Stimulated activated CD4-positive, alpha-beta T cell treated with anti-CD3 and anti-CD28 coated beads, Interleukin-12 subunit alpha, Interleukin-12 subunit beta, amount 100 ng/mL, for 24 hours (primary cell): ENCODE measurements at places on chromosomes 2 and 18.

- no peak for DNase-seq
Measured at GRCh38 chr2:151862700-151863099, 34.5 kb upstream of the ARL5A start.

DNA sequence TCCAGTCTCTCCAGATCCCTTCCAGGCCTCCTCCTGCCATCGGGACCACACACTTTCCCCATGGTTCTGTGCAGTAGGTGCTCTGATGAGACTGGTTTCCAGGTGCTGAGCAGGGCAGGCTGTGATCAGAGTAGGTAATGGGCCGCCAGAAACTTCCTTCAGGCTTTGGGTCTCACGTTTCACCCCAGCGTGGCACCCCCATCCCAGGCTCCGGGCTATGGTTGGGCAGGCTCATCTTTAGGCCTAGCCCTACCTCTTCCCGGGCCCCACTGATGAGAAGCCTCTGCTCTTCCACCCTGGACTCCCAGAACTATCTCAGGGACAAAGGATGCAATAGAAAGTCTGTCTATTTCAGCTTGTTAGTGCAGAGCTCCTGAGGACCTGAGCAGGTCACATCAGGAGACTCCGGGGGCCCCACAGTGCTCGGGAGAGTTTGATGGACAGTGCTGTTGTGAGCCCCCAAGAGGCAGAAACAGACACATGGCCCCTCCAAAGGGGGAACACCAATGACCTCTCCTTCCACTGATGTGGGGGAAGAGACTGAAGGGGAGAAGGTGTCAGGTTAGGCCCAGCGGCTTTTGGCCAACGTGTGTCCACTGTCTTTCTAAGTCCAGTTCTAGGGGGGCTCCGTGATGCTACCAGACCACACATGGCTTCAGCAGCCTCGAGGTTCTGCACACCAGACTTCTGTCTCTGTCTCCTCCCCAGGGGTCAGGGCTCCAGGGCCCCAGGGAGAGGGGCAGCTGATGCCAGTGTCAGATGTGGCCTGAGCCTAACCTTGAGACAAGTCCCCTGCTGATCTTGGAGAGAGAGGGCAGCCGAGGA, 5.8 kb upstream of the PROM2 start:
- no peak for DNase-seq

DNA sequence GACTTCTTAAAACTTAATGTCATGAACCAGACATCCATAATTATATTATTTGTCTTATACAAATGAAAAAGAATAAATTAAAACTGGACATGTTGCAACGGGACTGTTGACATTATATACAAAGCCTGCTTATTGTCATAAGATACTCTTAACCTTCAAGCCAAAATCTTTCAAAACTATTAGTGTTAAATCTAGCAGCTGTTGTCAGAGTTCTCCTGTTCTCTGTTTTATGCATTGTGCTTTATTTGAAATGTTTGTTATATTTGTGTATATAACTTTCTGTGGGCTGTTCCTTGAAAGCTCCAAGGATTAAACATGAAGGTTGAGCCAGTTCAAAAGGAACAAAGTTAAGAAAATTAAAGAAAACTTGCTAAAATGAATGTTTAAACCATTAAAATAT, 335.5 kb upstream of the NT5C1B start:
- DNase-seq: no peak

DNA sequence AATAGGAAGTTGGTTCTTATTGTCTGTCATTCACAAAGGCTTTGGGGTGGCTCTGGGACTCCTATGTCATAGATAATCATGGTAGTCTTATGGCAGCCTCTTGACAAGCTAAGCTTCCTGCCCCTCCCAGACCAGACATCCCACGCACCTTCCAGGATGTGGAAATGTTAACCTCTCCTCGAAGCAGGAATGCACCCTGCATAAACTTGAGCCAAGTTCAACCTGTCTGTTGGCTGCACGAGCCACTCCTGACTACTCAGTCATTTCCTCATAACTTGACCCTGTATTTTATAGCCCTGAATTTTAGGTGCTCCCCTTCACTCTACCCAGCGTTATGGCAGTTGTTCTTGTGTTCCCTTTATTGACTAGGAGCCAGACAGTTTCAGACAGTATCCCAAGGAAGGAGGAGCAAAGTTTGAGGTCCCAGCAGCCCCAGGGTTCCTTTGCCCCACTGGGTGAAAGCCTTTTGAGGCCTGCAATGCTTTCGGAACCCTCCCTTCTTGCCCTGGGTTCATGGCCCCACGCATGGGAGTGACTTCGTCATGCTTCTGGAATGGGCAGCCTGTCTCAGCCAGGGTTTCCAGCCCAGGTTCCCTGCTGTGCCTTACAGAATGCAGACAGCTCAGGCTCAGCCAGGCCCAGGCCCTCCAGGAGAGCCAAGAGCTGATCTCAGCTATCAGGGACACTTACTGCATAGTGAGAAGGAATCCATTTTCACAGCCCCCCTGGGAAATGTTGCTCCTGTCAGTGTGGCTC, 15.6 kb upstream of the INO80C start:
- DNase-seq: no peak

- DNase-seq: no peak
Measured at GRCh38 chr2:222734703-222735014, 63.2 kb downstream of the MOGAT1 start.

DNA sequence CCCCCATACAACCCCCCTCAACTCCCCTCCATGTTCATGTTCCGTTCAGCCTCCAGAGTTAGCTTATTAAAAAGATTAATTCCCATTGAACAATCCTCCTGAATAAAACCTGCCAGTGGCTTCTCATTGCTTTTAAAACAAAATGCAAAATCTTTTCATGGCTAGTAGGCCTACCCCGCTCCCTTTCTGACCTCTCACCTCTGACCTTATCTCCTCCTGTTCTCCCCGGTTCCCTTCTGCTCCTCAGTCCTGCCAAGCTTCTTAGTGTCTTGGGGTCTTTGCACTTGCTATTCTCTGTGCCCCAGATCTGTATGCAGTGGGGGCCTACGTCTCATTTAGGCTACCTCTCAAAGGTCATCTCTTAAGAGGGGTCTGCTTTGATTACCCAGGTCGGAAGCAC, 64.3 kb downstream of the RHOB start:
- no peak for DNase-seq

- no peak for DNase-seq
Measured at GRCh38 chr2:236903978-236904377, 181.7 kb upstream of the COPS8 start.

DNA sequence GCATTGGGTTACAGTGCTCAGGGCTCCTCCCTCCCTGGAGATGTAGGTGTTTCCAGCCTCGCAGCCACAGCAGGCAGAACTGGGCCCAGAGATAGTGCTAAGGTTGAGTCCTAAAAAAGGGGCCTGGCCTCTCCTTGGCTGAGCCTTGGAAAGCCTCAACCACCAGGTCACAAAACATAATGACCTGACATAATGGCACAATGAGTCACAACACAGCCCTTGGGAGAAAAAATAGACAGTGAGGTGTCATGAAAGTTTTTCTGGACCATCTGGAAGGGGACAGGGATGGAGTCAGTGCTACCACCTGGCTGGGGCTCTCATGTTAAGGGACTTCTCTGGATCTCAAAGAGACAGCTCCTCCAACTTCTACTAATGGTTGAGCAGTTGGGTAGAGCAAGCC, 92.4 kb upstream of the LCLAT1 start:
- DNase-seq: no peak

DNA sequence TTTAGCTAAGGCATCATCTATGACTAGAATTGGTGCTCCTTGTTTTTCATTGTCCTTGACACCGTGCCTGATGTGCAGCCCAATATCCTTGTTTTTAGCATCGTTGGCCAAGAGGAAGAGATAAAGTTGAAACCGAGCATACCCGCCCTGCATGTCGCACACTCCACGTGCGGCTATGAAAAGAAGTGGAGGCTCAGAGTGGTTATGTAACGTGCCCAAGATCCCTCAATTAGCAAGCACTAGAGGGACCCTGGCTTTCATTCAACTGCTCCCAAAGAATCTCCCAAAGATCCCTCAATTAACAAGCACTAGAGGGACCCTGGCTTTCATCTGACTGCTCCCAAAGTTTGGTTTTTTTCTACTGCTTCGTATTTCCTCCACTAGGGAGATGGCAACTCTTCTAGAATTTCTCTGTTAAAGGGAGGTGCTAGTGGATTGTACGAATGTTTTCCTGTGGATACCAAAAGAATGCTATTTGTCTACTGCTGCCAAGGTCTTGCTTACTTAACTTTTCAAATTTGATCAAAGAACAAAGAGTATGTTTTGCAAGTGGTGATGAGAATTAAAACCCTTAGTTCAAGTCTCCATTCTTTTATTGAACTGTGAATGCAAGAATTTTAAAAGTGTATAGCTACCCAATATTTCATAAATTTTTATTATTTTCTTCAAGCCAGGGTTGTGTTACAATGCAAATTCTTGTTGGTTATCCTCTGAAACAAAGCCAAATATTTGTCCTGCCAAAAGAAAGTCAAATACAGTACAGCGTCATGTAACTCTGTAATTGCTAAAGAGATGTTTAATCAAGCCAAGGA, 92.1 kb downstream of the AOX1 start:
- no peak for DNase-seq

GRCh38 chr2:238601433-238602222, 174.9 kb downstream of the ASB1 start:
- no peak for DNase-seq

DNA sequence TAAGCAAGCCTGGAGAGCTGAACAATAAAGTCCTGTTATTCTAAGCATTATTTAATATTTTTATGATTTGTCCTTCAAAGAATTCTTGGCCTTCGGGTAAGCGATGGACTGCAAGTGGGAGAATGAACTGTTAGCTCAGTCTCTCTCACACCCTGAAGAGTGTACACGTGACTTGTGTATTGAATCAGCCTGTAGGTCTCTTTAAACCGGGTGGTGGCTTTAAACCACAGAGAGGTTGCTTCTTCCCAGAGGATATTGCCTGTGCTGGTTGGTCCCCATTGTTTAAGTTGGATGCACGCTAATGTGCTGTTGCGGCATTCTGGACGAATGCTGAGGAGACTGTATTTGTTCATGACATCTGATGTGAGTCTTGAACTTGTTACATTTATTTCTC, 183.3 kb downstream of the LTBP1 start:
- no peak for DNase-seq

- DNase-seq: no peak
Measured at GRCh38 chr2:54775710-54776109, 52.2 kb downstream of the EML6 start.

GRCh38 chr2:74719066-74719465, 65.0 kb downstream of the SEMA4F start:
- DNase-seq: no peak

DNA sequence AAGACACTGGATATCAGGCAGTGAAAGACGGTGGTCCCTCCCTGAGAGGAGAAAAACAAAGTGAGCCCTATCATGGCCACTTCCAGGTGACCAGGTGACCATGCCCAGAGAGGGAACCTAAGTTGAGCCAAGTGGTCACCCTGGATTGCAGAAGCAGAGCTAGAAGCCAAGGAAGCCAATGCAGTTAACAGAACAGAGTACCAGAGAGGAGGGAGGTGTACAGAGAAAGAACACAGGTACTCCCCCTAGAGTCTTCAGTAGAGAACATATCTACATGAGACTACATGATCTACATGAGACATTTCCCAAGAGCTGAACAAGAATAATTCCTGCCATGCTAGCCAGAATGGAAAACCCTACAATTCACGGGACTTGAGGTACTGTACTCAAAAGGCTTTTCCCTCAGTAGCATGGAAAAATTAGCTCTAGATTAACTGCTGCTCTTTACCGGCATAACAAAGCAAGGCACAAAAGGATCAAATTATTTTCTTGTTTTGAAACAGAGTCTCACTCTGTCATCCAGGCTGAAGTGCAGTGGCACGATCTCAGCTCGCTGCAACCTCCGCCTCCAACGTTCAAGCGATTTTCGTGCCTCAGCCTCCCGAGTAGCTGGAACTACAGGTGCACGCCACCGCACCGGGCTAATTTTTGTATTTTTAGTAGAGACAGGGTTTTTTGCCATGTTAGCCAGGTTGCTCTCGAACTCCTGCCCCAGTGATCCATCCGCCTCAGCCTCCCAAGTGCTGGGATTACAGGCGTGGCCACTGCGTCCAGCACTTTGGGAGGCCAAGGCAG, 23.5 kb downstream of the ROCK2 start:
- DNase-seq: no peak

DNA sequence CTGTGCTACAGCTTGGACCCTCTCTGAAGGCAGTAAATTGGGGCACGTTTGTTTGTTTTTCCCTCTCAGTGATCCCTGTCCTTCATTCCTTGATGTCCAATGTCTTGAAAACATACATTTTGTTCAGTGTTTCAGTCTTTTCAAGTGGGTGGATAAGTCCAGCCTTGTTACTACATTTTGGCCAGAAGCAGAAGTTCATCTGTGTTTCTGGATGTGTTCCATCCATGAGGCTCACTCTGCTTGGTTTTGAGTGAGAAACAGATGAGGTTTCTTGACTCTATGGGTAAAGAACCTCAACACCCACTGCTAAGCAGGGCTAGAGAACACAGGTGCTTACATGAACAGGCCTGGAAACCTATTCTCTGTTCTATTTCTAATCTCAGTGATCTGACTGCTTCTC, 74.5 kb upstream of the RFX8 start:
- no peak for DNase-seq

GRCh38 chr2:135149251-135149650, 97.2 kb downstream of the RAB3GAP1 start:
- no peak for DNase-seq

GRCh38 chr2:10884574-10884975, 27.2 kb upstream of the KCNF1 start:
- no peak for DNase-seq

DNA sequence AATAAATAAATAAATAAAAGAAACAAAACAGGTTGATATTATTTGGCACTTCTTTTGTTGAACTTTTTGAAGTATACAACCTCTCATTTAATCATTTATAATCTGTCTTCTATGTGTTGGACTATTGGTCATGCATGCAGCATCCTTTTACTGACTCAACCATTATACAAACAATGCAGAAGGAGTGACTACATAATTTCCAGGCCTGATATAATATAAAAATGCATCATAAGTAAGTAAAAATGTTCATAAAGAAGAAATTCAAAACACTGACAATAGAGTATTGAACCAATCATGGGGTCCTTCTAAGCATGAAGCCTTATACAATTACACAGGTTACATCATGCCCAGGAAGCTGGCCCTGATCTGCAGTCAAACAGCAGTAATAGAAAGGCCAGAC, 141.5 kb upstream of the FN1 start:
- no peak for DNase-seq
